ENCODE measurements at places on chromosomes 3 and 15.

DNA sequence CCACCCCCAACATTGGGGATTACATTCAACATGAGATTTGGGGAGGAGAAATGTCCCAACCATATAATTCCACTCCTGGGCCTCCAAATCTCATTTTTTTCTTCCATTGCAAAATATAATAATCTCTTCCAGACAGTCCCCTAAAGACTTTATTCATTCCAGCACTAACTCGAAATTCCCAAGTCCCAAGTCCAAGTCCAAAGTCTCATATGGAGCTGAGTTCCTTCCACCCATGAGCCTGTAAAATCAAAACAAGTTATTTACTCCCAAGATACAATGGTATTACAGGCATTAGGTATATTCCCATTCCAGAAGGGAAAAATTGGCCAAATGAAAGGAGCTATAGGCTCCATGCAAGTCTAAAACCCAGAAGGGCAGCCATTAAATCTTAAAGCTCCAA is 56.7 kb downstream of the P2RY1 start:
- no peak for DNase-seq

- no peak for DNase-seq
Measured at GRCh38 chr3:39754549-39754948, 54.9 kb upstream of the MYRIP start.

DNA sequence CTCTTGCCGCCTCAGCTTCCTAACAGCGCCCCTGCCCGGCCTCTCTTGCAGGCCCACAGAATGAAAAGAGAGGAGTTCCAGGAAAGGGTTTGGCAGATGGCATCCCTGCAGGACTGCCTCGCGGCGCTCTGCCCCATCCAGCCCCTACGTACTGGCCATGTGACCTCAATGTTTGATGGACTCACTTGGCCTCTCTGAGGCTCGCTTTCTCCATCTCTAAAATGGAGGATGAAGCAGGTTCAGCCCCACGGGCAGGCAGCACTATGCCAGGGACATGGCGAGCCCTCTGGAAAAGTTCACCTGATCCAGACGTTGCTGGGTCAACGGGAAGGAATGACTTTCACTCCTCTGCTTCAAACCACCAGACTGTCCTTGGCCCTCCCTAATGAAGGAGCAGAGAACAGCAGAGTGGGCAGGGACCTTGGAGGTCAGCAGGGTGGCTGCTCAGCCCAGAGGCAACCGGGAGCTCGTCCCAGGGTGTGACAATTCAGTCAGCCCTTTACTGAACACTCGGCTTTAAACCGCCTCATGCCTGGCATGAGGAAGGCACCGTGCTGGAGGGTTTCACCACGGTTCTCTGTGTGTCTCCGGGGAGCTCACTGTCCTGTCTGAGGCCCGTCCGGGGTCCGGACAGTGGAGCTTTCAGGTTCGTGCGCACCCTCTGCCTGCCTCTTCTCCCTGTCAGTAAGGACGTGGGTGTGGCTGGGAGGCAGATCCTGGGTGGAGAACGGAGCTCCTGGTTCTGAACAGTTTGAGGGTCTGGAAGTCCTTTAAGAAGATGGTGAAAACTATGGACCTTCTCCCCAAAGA is 101.3 kb downstream of the LINGO1 start:
- no peak for DNase-seq

GRCh38 chr3:105999856-106000255 is 131.0 kb upstream of the CBLB start:
- DNase-seq = no peak

GRCh38 chr15:74010929-74011540 is 16.5 kb downstream of the PML start:
- no peak for DNase-seq

DNA sequence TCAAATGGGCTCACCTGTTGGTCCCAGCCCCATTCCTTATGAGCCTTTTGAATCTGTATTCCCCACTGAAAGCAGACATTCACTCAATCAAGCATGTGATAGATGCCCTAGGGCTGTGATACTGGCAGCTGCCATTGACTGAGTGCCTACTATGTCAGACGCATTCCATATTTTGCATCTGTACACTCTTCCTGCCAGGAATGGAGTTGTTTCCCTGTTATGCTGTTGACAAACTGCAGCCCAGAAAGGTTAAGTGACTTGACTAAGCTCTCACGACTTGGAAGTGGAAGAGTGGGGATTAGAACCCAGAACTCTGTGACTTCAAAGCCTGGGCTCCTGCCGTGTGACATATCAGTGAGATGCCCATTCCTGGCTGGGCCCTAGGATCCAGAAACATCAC is 211.4 kb downstream of the RPLP1 start:
- no peak for DNase-seq

DNA sequence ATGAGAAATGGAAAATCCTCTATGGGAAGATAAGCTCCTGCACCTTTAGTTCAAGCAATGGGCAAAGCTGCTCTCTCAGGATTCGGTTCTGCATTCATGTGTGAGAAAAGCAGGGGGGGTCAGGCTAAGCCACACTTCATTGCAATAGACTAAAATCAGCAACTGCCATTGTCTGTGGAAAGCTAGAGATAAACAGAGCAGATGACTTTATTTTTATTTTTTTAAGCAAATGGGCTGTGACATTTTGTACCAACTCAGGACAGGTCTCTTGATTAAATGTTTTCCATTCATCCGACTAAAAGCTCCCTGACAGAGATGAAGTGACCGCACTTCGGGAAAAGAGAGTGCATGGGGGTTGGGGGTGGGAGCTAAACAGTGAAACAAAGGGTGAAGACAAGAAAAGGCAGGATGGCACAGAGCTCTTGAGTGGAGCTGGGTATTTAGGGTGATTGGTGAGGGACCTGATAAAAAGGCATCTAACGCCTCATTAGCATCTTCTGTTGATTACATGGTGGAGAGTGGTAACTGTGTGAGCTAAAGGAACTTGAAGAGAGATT is 987.4 kb downstream of the TUSC7 start:
- DNase-seq = no peak
